HTR-8/SVneo (cell line): ENCODE measurements at places on chromosomes 11 and 22.
A peak's percentile ranks its signal among the peaks of the same experiment; 100 is the strongest.

DNA sequence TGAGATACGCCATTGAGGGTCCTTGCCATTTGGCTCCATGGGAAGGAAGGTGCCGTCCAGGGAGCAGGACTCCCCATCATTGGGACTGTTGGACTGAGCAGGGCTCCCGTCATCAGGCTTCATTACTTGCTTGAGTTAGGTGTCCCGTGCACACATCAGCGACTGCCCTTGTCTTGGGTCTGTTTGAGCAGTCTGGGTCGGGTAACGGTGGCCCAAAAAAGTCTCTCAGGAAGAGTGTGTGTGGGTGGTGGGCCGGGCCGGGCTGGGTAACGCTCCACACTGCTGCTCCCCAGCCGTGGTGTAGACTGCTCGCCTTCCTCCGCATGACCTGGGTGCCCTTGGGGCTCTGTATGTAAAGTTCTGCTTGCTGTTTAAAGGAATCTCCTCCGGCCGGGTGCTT lies 293.5 kb downstream of the TBC1D22A start:
- no peak for DNase-seq

DNA sequence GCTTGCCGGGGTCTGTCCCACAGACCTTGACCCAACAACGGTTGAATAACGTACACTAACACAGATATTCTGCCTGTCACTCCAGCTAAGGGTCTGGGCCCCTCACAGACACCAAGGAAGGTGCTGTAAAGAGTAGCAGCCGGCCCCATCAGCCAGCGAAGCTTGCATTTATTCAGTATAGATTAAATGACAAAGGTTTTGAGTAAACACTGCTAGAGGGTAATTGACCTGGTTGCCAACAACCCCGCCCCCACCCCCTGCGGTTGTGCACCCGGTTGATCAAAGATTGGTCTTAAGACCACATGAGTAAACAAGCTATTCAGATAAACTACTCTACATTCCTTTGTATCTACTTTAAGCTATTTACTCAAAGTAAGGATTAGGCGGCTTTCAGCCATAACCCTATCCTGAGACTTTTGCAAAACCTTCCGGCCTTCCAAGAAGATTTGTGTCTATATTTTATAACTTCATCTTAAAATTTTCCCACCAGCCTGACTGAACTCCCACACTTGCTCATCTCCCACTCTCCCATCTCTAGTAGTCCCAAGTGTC lies 4.8 kb upstream of the CKAP5 start:
- no peak for DNase-seq

DNA sequence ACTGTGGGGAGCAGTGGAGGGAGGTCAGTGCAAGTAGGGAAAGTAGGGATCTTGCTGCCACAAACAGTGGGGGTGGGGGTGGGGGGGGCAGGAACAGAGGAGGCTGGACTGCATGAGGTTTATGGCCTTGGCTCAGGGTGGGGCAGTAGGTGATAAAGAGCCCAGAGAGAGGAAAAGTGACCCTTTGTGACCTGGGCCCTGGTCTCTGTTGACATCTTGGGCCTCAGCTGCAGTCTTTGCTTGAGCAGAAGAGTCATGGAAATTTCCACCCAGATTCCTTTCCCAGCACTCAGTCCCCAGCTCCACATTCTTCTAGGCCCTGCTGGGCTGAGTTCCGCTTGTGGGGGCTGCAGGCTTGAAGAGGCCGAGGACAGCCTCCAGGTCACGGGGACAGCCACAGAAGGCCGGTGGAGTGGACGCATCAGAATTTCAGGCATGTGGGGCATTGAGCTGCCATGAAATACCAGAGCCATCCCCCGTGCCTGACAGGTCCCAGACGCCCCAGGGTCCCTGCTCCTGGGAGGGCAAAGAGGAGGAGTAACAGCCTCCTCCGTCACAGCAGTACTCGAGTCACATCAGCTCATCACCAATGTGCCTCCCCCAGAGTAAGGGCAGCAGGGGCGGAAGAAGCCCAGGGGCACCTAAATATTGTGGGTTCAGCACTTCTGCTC lies 9.7 kb upstream of the MALAT1 start:
- DNase-seq: peak; percentile 82

DNA sequence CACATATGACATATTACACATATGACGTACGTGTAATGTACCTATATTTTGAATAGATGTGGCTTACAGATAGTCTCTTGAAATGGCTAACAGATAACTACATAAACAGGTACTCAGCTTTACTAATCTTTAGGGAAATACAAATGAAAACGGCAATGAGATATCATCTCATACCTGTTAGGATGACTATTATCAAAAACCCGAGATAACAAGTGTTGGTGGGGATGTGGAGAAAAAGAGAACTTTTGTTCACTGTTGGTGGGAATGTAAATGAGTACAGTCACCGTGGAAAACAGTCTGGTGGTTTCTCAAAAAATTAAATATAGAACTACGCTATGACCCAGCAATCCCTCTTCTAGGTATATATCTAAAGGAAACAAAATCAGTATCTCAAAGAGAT lies 247.6 kb downstream of the ETS1 start:
- no peak for DNase-seq

DNA sequence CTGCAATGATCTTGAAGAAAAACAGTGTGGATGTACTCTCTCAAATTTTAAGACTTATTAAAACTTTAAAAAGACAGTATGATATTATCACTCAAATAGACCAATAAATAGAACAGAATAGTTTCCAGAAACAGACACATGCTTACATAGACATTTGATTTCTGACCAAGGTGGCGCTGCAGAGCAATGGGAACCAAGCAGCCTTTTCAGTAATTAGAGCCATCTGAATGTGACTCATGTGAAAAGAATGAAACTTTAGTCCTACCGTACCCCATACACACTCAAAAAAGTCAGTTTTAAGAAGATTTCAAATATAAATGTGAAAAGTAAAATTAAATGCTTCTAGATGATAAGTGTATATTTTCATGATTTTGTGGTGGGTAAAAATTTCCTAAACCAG lies 74.2 kb upstream of the MS4A8 start:
- DNase-seq: no peak

GRCh38 chr22:25551396-25551795 lies 13.1 kb upstream of the GRK3 start:
- DNase-seq: no peak

GRCh38 chr11:116986521-116987105 lies 111.6 kb downstream of the SIK3 start:
- peak; percentile 18 for DNase-seq

DNA sequence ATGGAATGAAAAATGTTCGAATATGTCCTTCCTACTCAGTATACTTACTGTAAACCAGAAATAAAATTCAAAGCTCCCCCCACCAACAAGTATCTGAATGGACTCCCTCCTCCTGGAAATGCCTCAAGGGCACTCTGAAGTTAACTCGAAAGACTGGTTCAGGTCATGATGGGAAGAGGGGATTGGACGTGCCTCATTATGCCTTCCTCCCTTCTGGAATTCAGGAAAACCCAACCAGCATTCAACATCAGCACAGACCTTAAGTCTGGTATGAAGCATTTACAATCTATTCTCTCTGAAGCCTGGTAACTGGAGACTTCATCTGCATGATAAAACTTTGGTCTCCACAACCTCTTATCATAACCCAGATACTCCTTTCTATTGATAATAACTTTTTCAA lies 428.3 kb upstream of the RAG2 start:
- DNase-seq: no peak

GRCh38 chr22:37080838-37081237 lies 28.7 kb downstream of the TMPRSS6 start:
- no peak for DNase-seq

GRCh38 chr11:119284344-119285157 lies 32.4 kb downstream of the MCAM start:
- DNase-seq: peak; percentile 68

DNA sequence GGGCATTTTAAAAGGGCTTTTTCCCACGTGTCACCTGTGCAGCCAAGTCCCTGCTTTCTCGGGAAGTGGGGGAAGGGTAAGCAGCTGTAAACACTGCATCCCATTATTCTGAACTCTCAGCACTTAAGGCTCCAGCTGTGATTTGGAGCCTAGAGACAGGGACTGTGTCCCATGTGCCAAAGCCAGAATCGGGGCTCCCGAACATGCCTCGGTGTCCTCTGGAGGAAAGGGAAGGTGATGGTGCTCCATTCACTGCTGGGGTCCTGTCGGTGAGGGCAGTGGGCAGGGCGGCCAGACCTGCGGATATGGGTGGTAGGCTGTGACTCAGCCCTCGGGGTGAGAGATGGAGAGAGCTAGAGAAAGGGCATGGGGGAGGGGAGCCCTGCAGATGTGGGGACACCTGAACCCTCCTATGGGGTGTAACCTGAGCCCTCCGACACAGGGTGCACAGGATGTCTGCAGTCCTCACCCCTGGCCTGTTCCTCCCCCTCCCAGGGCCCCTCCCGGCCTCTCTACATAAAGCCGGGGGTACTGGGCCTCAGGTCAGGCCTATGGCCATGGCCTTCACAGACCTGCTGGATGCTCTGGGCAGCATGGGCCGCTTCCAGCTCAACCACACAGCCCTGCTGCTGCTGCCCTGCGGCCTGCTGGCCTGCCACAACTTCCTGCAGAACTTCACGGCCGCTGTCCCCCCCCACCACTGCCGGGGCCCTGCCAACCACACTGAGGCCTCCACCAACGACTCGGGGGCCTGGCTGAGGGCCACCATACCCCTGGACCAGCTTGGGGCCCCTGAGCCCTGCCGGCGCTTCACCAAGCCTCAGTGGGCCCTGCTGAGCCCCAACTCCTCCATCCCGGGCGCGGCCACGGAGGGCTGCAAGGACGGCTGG lies 31.8 kb downstream of the CAPN1 start:
- no peak for DNase-seq

GRCh38 chr22:21942407-21943343 lies 10.0 kb downstream of the PPM1F start:
- DNase-seq: peak; percentile 58

DNA sequence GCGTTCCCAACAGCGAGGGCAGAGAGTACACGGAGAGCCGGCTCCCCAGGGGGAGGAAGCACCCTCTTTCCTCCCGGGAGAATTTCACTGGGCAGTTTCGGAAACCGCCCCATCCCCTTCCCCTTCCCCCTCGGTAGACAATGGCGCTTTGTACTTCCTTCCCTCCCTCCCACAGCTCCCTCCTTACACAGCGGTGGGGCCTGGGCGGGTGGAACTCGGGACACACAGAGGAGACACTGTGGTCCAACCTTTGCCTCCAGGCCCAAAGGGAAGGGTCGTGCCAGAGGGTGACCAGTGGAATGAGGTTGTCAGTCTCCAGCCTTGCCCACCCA lies 4.3 kb downstream of the SMTN start:
- no peak for DNase-seq

DNA sequence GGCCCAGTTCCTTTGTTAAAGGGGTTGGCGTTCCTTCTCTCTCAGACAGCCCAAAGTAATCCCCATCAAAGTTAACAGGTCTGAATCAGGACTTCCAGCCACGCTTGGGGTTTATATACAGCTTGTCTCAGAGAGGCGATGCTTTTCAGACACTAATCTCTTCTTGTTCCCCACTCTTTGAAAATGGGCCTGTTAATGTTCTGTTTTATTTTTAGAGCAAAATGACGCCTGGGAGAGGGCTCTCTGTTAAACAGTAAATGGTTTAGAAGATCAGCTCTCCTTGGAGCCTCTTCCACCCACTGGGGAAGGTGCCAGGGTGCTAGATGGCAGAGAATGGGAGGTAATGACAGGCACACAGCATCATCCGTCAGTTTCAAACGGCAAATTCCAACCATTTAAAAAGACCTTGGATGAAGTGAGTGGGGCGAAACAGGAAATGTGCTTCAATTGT lies 235.9 kb upstream of the NARS2 start:
- no peak for DNase-seq

- no peak for DNase-seq
Measured at GRCh38 chr11:31199378-31199777, 170.2 kb downstream of the DCDC1 start.

GRCh38 chr11:44408711-44409470 lies 99.0 kb upstream of the ALX4 start:
- DNase-seq: no peak

DNA sequence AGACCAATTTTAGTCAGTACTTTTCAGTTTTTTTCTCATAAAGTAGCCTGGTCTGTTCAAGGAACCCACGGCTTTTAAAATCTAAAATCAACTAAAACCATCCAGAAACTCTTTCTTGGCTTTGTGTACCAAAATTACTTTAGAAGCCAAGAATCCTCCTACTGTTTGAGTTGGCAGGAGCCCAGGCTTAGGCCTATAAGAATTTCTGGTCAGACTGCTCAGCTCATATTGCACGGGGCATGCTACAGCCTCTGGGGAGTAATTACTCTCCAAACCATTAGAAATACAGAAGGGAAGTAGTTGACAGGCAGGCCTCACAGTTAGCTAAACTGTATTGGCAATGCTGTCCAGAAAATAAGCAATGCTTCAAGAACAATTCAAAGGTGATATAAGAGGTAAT lies 1862.9 kb upstream of the RAG2 start:
- DNase-seq: peak; percentile 45

- DNase-seq: no peak
Measured at GRCh38 chr11:113814181-113814580, 34.6 kb downstream of the CLDN25 start.

- DNase-seq: no peak
Measured at GRCh38 chr11:70090961-70091381, 12.9 kb downstream of the ANO1 start.

- DNase-seq: no peak
Measured at GRCh38 chr22:49266561-49267519, 560.8 kb downstream of the BRD1 start.

- DNase-seq: no peak
Measured at GRCh38 chr11:17778956-17779860, 44.6 kb downstream of the KCNC1 start.

- no peak for DNase-seq
Measured at GRCh38 chr11:31649129-31649966, 139.8 kb downstream of the ELP4 start.

GRCh38 chr11:28819741-28820140 lies 711.6 kb downstream of the METTL15 start:
- no peak for DNase-seq

DNA sequence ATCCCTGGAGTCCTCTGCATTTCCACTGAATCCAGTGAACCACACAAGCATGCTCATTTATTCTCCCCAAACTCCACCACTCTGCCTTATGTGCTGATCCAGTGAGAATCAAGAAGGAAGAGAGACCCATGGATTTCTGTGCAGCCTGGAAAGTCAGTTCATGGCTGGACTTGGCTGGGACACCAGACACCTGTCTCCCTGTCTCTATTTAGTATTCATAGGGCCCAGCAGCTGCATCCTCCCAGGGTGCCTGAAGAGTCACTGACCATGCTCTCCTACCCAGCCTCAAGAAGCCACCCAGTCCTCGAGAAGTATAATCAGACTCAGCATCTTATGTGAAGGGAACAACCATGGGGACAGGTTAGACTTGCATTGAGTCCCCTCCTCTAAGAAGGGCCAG lies 83.2 kb downstream of the ZNF280B start:
- DNase-seq: no peak

GRCh38 chr11:123362941-123363340 lies 67.1 kb upstream of the GRAMD1B start:
- no peak for DNase-seq

- peak; percentile 41 for DNase-seq
Measured at GRCh38 chr22:37472418-37473006, 13.7 kb downstream of the MFNG start.
